ENCODE measurements at places on chromosomes 5 and 9.

DNA sequence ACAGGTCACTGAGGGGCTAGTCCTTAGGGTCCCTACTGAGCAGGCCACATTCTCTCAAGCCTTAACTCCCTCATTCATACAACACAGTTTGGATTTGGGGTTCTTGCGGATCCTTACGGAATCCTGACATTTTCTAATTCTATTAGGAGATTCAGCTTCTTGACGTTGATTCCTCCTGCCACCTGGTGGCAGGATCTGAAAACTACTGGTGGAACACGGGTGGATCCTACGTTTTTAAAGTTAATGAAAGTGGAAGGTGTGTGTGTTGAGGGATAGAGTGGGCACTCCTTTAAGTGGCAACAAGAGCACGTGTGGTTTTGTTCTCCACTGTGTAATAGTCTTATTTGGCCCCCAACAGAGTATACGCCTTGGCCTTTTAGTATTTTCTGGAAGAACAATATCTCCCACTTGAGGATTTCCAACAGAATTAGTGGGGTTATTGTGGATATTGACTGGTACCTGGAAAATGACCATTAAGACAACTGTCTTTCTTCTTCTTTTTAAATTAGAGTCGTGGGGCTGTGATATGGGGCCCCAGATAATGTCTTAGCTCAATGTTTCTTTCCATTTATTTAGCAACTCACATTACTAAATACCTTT, 25.2 kb downstream of the SLC28A3 start:
- DNase-seq = peak; percentile 65

DNA sequence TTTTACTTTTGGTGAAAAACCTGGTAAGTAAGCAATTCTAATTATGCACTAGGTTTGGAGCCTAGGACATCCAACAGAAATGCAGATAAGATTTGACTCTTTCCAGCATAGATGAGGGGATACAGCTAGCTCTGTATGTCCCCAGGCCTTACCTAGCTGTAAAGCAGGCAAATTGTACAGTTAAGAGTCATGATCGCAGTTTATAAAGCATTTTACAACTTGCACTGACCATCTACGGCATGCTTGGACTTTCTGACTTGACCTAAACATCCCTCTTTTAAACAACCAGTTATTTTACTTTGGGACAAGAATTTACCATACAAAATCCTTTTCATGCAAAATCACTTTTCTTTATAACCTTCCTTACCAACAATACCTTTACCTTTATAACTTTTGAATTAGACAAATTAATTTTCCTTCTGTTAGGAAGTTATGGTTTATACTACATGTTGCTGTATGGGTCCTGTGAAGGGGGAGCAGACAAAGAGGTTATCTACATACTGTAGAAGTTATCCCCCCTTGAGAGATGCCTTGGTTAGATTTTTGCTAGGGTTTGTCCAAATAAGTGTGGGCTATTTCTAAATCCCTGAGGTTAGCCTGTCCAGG, 36.8 kb downstream of the FGD3 start:
- peak; percentile 23 for DNase-seq

DNA sequence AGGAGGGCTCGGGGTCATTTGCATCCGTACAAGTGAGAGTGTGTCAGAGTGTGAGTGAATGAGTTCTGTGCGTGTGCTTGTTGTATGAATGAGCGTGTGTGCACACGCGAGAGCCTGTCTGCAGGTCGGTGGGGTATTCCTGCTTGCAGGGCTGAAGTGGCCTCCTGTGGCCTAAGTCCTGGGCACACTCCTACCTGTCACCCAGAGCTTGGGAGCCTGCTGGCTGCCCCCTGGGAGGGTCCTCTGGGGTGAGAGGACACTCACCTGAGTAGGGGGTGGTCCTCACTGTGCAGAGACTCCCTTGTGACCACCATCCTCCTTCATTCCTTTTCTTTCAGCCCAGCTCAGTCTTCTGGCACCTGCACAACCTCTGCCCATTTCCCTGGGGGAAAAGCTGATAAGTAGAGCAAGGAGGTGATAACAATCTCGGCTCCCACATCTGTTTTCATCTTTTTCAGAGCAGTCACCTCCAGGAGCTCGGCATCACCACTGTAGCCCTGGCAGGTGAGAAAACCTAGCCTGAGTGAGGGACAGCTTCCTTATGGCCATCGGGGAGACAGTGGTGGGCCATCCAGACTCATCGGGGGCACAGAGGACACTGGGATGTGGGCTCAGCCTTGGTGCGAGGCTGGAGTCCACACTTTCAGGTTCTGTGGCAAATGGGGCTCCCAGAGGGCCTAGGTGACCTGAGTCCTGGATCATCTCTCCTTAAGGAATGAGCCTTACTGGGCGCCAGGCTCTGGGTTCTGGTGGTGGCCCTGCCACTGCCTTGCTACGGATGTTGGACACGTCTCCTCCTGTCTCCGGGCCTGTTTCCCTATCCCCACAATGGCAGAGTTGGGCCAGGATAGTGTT, 38.7 kb upstream of the SYNPO start:
- DNase-seq = no peak

DNA sequence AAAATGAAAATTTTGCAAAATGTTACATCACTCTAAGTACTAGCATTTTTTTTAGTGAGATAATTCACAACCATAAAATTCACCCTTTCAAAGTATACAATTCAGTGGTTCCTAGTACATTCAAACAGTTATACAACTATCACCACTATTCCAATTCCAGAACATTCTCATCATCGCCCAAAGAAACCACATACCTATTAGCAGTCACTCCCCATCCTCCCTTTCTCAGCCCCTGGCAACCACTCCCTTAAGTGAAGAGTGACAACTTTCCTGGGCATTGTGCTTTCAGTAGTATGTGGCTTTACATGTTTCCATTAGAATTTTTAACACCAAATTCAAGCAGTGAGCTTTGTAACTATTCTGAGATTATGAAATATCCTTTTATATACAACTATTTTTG, 81.4 kb downstream of the RASEF start:
- no peak for DNase-seq

DNA sequence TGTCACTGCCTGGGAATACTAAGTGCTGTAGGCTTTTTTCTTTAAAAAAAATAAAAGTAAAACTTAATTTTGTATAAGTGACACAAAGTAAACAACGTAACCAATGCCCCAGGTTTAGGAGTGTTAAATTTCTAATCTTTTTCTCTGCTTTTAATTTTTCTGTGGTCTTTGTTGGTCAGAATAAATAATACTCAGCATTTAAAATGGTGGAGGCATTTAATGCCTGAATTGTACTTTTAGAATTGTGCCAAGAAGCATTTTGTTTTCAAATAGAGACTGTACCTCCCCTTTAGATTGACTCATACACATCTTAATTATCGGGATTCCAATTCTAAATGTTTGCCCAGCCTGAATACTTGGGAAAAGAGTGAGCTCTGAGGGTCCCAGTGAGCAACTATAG, 1.6 kb downstream of the DMXL1 start:
- no peak for DNase-seq

DNA sequence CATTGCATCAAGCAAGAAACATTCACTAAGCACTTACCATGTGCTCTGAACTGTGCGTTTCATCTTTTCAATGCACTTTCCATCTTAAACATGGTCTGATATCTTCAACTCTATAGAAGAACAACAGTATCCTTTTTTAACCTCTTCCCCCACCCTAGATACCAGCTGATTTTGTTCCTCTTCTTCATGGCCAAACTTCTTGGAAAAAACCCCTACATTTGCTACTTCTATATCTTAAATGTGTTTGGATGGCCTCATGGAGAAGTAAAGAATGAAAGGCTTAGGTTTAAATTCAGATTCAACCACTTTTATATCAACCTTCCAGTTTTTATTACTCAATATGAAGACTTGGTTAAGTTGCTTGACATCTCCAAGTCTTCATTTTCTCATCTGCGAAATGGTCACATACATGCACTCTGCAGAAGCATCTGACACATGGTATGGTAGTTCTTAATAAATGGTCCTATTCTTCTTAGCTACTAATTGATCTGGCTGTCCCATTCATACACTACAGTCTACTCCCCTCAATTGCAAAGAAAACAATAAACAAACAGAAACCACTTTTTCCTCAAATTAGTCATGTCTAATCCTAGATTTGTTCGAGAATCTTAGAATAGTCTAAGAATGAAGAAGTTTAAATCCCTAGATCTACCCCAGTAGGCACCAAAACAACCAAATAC, 59.4 kb downstream of the FYB1 start:
- DNase-seq = no peak

DNA sequence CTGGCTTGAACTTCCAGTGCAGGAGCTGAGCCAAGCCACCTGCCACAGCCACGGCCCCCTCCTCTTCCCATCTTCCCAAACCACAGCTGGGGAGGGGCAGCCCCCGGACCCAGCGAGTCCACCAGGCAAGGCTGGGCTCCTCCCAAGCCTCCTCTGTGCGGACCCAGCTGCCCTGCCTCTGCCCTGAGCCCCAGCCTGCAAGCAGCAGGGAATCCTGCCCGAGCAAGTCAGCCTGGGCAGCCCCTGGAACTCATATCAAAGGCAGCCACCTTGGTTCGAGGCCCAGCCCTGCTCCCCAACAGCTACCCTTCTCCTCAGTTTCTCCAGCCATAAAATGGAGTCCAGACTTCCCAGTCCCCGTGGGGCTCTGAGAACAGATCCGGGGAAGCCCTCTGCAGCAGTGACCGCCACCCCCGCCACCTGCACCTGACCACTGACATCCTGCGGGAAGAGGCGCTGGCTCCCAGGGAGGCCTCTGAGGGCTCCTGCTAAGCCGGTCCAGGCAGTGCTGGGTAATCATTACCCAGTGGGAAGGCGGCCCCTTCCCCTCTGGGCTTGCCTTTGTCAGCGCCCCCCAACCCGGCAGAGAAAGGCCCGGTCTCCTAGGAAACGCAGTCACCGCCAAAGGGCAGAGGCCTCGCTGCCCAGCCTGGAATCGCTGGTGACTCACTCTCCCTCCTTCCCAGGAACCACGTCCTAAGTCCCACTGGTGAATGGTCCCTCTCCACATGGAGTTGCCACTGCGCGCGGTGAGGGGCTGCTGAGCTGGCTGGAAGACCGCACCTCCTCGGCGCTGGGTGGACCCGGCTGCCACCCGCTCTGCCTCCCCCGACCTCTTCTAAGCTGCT, 1.5 kb downstream of the VAV2 start:
- DNase-seq = peak; percentile 61

- DNase-seq = no peak
These were observed 3.7 kb downstream of the C9 start for GRCh38 chr5:39360471-39361111.

- no peak for DNase-seq
These were observed 214.4 kb upstream of the ELL2 start for GRCh38 chr5:96176022-96176421.

DNA sequence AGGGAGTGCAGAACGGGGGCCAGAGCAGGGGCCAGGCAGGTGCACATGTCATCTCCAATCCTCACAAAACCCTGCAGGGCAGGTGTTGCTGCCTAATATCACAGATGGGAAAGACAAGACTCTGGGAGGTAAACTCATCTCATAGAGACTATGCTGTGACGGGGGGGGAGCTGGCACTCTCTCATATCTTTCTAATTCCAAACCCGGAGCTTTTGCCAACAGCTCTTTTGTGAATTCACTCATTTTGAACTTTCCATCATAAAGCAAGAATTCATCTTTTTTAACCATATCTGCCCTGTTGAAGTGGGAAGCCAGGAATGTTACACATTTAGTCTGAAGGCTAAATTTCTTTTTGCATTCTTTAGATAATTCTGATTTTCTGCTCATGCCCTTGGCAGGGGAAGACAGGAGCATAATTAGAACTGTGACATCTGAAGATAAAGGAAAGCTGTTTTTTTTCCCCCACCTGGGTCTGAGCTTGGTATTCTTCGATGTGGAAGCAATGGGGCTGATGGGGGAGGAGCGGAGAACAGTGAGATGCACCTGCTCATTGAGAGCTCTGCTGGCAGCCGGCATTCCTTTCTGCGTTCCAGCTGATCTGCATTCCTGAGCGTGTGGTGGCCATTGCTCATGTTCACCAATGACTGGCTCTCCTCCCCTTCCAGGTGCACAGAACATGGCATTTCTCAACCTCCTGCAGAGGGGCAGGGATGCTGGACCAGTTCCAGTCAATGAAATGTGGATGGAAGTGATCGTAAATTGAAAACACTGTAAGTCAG, 159.2 kb downstream of the NSG2 start:
- DNase-seq = no peak

DNA sequence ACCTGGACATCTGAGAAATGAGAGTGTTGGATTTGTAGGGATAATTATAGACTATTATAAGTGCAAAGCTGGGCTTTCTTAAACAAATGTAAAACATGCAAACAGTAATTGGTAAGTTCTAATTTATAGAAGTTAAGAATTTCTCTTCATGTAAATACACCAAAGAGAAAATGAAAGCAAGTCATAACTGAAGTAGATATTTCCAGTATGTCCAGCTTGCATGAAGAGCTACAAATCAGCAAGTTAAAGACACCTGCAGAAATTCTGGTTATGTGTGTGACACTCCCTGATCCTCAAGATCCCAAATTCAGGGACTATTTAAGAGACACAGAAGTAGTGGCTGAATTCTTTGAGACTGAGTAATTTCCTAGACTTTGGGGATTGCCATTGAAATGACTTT, 308.9 kb downstream of the TLE4 start:
- no peak for DNase-seq

DNA sequence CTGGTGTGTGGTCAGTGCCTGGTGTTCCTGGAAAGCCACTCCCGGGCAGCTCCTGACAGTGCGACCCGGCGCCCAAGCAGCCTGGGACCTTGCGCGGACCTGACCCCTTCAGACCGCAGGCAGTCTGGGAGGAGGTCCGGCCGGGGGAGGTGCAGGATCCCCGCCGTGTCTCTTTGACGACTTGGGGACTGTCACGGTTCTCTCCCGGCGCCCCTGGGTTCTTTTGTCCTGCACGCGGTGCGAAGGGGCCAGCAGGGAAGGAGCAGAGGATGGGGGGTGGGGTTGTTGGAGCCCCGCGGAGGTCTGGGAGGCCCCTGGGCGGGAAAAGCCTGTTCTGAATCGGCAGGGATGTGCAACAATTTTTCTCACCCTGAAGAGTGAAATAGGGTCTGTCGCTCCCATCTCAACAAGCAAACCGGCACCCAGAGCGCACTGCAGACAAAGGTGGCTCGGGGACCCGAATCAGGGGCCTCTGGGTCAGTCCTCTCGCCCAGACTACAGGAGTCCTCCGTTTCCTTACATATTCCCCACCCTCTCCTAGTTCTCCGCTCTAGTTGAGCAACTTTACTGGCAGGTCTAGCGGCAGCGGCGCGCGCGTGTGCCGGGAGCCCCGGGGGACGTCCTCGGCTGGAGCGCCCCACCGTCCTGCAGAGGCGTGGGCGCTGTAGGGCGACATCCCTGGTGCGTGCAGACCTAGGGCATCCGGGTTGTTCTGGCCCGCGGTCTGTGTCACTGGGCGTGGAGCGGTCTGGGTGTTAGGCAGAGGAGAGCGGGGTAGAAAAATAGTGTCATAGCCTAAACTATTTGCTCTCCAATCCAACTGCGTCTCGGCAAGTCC, 1.2 kb downstream of the VCAN start:
- peak; percentile 52 for DNase-seq

GRCh38 chr5:108753331-108753730, 5.6 kb downstream of the FER start:
- no peak for DNase-seq

Measured in neural crest cell (in vitro differentiated cells).